ENCODE measurements at places on chromosomes 12 and 14.

GRCh38 chr12:75754698-75755097 lies 243.3 kb upstream of the KRR1 start:
- no peak for DNase-seq

DNA sequence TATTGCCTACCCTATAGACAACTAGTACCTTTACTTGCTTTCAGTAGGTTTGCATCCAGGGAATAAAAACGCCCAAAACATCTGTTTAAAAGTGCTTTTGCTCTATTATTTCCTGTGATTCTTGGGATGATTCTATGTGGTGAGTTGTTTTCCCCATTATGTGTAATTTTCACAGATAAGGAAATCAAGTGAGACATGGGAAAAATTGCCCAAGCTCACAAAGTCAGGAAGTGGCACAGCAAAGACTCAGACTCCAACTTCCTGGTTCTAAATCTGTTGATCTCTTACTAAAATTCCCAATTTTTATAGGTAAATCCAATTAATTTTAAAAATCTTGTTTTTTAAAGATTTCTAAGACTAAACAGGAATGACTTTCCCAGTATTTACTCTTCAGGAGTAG lies 39.0 kb downstream of the NID2 start:
- no peak for DNase-seq

DNA sequence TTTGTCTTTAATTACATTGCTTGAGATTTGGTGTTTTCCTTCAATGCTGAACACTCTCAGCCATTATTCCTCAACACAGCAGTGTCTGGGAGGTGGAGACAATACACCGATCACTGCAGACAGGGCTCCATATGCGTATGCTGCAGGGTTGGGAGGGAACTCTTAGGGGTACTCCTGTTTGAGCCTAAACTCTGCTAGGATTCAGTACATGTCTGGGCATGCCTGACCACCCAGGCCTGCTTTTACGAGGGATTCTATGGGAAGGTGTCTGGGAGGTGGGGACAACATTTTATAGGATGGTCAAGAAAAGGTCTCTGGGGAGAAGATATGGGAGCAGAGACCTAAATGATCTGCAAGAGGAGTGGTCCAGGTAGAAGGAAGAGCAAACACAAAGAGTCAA lies 34.3 kb downstream of the DHRS2 start:
- DNase-seq: no peak

DNA sequence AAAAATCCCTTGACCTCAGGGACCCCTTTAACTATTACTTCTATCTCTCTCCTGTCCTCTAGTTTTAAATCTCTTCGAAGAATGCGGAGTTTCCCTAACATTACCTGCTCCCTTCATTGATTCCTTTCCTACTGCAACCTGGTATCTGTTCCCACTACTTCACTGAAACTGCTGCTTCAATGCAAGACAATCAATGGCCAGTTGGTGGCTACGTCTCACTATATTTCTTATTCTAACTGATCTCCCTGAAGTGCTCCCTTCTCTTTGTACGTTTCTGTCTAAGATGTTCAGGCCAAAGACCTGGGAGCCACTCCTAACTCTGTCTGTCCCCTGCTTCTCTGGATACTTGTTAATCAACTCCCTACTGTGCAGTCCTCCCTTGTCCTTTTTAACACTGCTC lies 10.3 kb upstream of the KCNA1 start:
- DNase-seq: no peak

- DNase-seq: no peak
Measured at GRCh38 chr14:52936437-52936836, 14.4 kb downstream of the FERMT2 start.
